ENCODE measurements at places on chromosomes 3 and 15.

- peak; percentile 97 for DNase-seq
Observed at GRCh38 chr3:196179380-196180308, 31.6 kb downstream of the ZDHHC19 start.

DNA sequence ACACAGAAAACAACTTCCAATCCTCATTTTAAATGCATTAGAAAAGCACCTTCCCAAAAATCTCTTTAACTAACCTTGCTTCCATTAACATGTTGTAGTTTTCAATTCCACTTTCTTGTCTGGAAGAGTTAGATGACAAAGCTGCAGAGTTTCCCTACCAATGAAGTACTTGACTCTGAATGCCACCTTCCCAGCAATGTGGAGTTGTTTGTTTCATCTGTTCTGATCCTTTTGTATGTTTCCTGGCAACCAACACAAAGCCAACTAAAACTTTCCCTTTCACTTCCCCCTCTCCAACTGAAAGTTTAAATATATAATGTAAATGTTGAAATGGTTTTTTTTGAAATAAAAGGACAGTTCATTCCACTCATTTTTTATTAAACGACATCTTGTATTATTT is at the start of gene WDR49:
Gene WDR49 (minus strand): TSS at position 183 of the 400 bp plus-strand sequence. CDS start 517 bp downstream, outside the sequence.
- peak; percentile 15 for DNase-seq

GRCh38 chr3:7789324-7789723 is 712.3 kb upstream of the LMCD1 start:
- DNase-seq: no peak

- no peak for DNase-seq
Observed at GRCh38 chr3:139933766-139934165, 1.2 kb upstream of the CLSTN2 start.

DNA sequence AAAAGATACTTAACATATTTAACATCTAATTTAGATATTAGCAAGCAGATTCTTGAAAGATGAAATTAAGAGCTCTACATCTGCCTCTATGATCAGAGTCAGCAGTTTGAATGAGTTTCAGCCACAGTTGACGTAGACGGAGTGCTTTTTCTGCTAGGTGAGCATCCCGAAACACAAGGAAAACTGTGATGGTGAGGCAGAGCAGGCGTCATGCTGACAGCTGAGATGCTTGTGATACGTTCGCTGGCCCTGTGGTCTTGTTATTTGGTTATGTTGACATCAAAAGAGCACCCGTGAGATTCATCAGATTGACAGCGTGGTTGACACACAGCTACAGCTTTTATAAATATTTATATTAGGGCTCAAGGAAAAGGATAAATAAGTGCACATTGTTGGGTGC is 19.6 kb upstream of the GOLGA8B start:
- no peak for DNase-seq

DNA sequence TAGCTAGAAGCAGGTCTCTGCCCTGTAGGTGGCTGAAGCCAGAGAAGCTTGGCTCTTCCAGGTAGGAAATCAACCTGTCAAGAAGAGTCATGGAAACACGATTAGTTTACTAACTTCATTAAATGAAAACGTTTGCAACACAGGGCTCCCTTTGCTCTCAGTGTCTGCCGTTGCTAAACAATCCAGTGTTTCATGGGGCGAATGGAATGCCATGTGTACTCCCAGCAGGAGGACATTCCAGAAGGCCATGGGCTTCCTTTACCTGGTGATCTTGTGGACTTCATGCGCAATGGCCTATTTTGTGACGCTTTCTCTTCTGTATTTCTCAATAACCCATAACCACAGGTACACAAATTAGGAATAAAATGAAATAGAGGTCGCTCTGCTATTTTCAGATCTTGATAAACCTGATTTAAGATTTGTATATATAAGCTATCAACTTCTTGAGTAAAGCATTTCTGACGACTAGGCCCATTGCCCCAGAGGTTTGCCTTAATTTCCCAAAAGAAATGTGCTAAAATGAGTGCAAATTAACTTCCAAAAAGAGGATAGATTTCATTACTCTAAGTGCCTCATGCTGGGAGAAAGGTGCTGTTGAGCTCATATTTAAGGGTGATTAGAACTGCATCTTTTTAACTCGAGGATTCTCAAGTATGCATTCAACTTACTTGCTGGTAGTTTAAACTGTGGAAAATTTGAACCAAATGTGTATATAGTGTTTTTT is 171.0 kb downstream of the EPHA3 start:
- DNase-seq: no peak

- peak; percentile 50 for DNase-seq
Observed at GRCh38 chr3:121794264-121794983, 40.4 kb downstream of the IQCB1 start.

Measured in GM12865 (cell line).